ENCODE measurements at places on chromosomes 1 and 21.

DNA sequence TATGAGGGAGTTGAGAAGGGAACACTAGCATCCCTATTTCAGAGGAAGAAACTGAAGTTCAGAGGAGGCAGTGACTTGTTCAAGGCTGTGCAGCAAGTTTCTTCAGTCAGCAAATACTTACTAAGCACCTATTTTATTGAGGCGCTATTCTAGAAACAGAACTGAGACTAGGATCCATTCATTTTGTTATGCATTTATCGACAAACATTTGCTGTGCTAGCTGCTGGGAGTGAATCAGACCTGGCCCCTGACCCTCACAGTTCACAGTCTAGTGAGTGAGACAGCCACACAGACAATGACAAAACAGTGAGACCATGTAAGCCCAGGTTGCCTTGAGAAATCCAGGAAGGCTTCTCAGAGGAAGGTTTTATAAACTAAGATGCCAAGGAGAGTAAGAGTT, 28.2 kb downstream of the TRIM62 start:
- no peak for DNase-seq

- no peak for DNase-seq
Observed at GRCh38 chr1:161079436-161080110, 9.8 kb downstream of the NECTIN4 start.

DNA sequence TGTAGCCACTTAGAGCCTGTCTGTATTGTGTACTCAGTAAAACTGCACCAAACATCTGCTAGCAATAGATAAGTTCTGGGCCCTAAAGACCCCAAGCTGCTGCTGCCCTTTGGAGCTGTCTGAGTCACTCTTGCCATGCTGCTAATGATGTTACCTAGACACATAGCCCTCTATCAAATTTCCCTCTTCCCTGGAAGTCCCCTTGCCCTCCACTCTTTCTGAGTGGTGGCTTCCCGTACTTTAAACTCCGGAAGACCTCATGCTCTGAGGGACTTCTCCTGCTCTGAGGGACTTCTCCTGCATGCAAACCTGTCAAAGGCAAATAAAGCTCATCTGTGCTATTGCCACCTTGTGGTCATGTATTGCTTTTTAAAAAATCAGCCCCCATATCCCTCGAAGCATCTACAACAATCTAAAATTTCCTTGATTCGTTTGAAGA, 34.0 kb downstream of the FH start:
- DNase-seq = no peak

DNA sequence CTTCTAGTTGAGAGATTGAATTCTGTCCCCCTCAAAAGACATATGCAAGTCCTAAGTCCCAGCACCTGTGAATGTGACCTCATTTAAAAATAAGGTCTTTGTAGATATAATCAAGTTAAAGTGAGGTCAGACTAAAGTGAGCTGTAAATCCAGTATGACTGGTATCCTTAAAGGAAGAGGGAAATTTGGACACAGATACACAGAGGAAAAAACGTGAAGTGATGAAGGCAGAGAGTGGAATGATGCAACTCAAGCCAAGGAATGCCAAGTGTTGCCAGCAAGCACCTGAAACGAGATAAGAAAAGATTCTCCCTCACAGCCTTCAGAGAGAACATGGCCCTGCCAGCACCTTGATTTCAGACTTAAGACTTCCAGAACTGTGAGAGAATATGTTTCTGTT, 444.7 kb upstream of the VAMP3 start:
- no peak for DNase-seq

DNA sequence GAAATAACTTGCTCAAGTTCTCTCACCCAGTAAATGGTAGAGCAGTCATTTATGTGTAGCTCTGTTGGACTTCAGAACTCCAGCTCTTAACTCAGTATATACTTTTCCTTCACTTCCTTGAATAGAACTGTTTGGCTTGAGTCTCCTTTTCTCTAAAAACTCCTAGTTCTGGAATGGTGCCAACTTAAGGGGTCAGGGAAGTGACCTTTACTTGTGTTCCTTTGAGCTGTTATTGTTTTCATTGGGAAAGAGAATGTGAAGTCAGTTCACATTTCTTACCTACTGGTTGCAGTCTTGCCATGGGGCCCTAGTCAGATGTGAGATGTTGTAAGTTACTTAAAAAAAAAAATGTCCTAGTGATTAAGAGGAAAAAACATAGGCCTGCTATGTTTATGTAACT, 77.0 kb upstream of the MACF1 start:
- no peak for DNase-seq

DNA sequence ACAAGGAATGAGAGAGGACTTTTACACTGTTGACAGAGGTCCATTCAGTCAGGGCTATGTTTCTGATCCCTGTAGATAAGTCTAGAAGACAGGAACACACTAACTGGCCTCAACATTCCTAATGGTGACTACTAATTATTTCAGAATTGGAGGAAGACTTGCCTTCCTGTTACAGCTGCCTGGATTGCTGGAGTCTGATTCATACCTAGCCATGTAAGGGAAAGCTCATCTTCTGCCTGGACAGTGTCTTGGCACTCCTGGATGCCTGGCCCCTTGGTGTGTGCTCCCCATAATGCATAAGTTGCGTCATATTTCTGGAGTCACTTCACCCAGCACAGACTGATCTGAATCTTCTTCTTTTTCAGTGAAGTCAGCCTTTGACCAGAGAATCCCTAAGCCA, 326.0 kb upstream of the RUNX1 start:
- no peak for DNase-seq

- DNase-seq = no peak
Observed at GRCh38 chr1:15236321-15236721, 10.7 kb upstream of the FHAD1 start.

- no peak for DNase-seq
Observed at GRCh38 chr21:45403825-45404729, 888 bp upstream of the COL18A1 start.

DNA sequence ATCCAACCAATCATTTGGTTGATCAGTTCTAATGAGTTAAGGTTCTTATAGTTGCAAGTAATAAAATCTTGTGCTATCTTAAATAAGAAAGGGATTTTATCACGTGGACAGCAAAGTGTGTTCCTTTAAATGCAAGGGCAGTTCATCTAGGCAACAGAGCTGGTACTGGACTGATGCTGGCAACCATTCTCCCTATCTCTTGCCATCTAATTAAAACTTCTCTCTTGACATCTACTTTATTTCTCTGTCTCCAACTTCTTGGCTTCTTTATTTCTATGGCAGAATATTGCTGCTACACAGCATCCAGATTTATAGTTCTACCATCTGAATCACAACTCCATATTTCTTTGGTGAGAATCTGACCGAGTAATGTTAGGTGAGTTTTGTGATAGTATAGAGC, 115.2 kb upstream of the CACYBP start:
- DNase-seq = no peak

DNA sequence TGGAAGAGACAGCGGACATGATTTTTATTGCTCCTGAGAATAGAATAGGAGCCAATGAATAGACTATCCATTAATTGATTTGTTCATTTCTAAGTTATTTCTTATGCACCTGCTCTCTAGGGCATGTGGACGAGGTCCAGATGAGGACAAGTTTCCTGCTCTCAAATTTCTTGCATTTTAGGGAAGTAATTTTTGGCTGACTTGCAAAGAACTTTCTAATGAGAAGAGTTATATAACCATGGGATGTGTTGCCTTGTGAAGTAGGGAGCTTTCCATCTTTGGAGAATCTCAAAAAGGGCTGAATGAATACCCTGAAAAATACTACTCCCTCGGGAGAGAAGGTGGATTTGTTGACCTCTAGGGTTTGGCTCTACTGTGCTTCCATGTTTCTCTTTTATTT, 243.0 kb downstream of the KIF26B start:
- no peak for DNase-seq

DNA sequence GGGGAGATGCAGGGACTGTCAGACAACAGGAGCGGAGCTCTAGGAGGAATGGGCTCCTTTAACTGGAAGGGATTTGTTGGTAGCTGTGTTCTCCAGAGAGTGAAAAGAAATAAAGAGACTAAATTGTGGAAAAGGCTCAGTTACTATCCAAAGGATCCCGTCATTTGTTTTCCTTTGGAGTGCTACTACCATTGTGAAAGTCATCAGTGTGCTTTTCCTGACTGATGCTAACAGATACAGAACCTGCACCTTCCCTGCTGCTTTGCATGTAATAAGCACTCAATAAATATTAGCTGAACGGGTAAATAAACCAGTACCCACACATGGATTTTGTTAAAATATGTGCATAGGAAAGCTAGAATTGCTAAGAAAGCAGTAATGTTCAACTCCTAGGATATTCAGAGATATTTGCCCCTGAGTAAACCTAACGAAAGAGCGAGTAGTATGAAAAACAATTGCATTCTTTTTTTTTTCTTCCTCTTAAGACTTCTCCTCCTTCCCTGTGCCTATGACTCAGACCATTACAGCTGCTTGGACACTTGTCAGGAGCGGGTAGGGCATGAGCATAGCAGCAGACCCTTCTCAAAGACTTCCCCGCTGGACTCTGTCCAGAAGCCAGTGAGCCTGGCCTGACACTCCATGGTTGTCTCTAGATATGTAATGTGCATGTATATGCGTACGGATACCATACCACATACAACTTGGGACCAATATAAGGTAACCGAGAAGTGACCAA, 41.7 kb downstream of the PTGFRN start:
- DNase-seq = no peak

DNA sequence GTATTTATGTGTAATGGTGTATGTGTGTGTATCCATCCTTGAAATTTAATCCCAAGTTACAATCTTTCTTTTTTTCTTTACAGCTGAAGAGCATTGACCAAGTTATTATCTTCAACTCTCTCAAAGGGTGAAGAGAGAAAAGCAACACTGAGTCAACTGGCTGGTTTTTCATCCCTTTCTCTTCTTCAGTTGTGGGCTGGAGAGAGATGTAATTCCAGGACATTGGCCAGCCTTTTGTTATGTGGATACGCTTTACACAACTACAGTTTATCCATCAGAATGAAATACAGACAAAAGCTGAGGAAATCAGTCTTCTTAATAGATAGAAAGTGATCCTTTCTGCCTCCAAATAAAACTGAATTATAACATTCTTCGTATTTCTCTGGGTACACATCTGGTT, 357.0 kb upstream of the NCAM2 start:
- DNase-seq = no peak

- DNase-seq = no peak
Observed at GRCh38 chr1:197285526-197286205, 17.6 kb downstream of the CRB1 start.

- no peak for DNase-seq
Observed at GRCh38 chr21:16708101-16708835, 804.6 kb upstream of the CXADR start.

DNA sequence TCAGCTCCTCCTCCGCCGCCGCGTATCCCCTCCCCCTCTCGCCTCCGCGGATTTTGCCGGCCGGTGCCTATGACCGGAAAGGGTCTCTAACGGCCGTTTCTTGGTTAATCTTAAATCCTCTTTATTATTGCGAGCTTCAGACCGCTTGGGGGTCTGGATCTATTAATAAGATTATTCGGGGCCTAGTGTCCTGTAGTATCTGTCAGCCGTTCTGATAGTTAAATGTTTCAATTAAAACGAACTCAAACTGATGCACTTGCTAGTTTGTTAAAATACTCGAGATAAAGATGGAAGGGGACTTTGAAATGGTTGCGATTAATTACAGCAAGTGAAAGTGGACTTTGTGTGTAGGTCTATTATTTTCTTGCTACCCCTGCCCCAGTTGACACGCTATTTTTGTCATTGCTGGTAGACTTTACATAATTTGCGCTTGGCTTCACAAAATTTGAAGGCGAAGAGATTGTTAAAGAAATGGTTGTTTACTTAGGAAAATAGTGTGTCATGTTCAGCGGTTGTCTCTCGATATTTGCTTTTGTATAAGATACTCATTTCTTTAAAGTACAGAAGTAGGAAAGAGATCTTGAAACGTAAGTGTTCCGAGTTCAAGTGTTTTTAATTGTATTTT, 779 bp downstream of the SON start:
- DNase-seq = no peak

- no peak for DNase-seq
Observed at GRCh38 chr1:156862997-156863599, 2.4 kb downstream of the NTRK1 start.

GRCh38 chr1:59595774-59596173, 219.0 kb upstream of the HOOK1 start:
- no peak for DNase-seq

GRCh38 chr1:15866721-15867201, 19.3 kb downstream of the SPEN start:
- DNase-seq = no peak

DNA sequence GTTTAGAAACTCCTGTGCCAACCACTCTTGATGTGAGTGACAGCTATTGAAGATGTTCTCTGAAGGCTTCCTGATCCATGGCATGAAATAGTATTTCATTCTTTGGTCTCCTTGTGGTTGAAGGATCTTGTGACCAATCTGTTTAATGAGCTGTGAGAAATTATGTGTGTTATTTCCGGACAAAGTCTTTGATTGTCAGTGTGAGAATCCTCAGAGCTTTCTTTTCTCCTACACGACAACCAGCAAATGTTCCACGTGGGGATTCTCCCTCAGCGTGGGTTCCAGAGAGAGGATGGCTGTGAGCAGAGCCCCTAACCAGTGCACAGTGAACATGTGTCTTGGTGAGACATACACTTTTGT, 45.0 kb upstream of the HOOK1 start:
- DNase-seq = no peak

DNA sequence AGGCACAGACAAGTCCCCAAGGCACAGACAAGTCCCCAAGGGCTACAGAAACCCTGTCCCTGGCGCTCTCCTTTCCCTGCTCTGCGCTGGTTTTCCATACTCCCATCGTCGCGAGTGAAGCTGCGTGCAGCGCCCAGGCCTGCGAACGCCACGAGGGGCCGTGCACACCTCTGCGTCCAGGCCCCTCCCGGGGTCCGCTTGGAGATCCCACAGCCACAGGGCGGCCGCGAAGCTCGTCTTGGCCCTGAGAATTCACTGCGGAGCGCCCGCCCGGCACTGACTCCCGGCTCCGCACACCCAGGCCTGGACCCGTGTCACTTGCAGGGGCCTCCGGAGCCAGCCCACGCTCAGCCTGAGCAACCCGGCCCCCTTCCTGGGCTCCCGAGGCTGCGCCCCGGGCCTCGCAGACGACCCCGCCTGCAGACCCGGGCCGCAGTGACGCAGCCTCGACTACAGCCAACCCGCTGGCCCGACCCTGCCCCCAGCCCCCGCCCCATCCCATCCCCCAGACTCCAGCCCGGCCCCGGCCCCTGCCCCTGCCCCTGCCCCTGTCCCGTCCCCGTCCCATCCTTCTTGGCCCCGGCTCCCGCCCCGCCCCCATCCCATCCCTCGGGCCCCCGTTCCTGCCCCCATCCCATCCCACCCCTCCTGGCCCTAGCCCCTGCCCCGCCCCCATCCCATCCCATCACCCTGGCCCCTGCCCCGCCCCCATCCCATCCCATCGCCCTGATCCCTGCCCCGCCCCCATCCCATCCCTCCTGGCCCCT, 841 bp downstream of the POFUT2 start:
- DNase-seq = no peak

GRCh38 chr1:200483491-200484143, 73.8 kb upstream of the ZNF281 start:
- peak; percentile 12 for DNase-seq
